Activated T-helper 1 cell treated with anti-CD3 and anti-CD28 coated beads, Interleukin-2, amount 50 U/mL, for 16 hours (primary cell): ENCODE measurements at places on chromosomes 7 and 10.

DNA sequence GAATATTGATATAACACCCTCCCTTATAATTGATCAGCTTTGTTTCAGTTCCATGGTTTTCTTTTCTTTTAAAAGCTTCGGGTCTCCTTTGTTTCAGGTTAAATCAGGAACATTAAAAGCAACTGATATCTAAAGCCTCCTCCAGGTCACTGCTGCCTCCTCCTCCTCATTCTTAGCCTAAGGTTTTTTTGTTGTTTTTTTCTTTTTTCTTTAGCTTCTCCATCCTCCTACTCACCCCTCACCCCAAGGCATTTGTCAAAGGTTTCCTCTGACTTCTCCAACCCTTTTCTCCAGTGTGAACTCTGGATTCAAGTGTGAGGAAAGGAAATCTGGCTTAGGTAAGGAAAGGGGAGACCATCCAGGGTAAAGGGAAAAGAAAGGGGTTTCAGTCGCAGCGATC lies 420.2 kb upstream of the NFE2L3 start:
- no peak for DNase-seq

DNA sequence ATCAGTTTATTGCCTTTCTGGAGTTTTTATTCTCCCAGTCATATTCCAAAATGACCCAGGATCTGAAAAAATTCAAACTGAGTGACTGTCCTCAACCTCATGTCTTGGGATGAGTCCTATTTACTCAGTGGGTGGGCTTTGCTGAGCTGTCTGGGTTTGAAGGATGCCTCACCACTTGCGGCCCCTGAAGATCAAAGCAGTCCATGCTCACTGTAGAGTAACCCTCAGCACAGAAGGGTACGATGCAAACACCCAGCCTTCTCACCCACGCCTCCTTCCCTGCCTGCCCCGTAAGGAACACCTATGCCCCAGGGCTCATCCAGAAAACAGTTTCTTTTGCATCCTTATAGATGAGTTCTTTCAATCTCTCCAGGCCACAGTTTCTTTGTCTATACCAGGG lies 42.2 kb upstream of the GRB10 start:
- DNase-seq, result no peak

DNA sequence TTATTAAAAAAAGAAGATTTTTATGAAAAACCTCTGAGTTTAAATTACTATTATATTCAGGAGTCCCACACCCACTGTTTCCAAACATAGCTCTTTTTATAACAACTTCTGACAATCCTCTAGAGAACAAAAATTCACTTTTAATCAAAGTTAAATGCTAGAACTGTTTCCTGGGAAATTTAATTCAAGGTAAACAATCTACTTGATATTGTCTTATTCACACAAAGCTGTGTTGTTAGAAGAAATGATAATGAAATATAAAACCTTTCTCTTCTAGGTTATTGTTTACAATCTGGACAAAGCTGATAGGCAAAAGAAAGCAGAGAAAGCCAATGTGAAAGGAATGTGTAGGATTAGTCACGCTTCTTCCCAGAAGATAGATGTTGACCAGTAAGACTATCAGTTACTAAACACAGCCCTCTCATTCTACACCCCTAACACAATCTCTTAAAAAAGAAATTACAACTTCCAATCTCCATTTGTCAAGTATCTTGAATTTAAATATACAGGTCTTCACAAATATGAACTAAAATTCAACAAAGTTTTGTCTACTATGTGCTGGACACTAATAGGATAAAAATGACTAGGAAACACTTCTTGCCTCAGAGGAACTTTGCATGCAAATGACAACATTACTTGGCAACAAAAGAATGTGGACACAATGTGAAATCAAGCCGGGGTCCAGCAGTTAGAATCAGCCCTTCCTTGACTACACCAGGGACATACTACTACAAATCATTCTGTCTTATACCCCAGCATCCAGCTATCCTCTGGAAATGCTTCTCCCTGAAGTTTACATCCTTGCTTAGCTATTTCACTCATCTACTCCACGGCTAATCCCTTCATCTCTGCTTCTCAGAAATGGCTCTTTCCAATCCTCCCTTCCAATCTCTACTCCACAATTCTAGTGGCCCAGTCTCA lies 123.7 kb downstream of the IMMP2L start:
- no peak for DNase-seq

GRCh38 chr10:94046098-94046497 lies 52.4 kb downstream of the PLCE1 start:
- no peak for DNase-seq

GRCh38 chr10:112536663-112537062 lies 89.6 kb downstream of the VTI1A start:
- DNase-seq, result no peak

DNA sequence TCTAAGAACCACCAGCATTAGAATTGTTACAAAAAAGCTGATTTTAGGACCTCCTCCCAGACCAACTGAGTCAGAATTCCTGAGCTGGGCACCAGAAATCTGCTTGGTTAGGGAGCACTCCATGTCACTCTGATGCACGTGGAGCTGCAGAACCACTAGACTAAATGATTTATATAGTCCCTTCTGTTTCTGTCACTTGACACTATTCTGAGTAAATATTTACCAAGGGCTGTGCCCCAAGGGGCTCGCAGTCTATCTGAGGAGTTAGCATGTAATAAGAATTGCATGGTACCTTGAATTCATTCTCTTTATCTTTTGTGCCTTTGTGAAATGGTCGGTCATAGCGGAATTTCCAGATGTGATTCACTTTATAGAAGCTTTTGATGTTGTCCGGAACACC lies 196.0 kb upstream of the IMMP2L start:
- DNase-seq, result no peak

DNA sequence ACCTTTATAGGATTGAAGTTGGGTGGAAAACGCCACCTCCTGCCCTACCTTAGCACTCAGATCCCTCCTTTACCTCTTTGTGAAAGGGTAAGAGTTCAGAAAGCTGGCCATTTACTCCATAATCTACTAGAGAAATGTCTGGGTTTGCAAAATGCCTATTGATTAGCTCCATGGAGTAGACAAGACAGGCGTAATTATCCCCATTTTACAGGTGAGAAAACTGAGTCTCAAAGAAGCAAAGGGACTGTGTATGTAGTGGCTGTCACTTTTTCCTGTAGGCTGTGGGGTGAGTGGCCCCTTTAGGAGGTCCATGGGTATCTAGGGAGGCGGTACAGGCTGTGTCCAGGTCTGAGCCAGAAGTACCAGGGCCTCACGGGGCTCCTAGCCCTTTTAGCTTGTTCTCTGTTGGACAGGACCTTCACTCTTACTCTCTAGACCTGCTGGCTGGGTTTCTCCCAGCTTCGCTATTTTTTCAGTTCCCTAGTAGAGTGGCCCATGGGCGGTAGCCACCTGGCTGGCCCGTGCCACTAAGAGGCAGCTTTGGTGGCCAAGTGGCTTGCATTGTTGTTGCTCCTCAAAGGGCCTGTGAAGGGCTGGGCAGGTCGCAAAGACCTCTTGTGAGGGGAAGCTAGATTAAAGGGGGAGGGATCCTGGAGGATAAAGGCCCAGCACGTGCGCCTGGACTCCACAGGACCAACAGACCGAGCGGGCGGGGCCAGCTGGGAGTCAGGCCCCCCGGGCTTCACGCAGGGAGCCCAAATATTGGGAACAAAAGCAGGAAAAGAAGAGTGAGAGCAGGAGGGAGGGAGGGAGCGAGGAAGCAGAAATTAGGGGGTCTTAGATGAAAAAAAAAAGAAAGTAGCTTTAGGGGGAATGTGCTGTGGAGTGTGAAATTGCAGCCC lies 4.7 kb upstream of the PAX2 start:
- DNase-seq, result no peak

GRCh38 chr10:120145107-120145506 lies 252.6 kb downstream of the SEC23IP start:
- no peak for DNase-seq

GRCh38 chr10:78505657-78506056 lies 472.0 kb downstream of the RPS24 start:
- DNase-seq, result no peak

DNA sequence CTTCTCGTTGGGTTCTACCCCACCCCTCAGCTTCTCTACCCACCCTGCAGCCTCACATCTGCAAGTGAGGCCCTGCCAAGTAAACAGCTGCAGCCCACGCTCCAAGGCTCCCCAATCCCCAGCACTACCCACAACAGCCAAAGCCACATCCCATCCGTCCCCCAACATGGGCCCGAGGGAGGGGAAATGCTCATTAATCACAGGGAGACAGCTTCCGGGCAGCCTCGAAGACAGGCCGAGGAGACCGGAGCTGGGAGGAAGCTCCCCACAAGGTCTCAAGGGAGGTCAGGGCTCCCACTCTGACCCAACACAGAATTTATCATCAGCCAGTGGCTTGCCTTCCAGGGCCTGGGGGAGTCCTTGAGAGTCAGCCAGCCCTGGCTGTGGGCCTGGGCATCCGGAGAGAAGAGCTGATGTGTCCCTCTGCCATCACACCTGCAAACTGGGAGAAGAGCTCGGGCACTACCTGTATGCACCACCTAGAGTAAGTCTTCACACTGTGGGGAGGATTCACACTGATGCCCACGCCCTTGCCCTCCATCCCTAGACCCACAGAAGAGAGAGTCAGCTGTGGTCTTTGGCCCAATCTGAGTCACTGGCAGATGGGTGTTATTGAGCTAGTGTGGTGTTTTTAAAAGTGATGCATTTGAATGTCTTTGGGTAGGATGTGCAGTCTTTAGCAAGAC lies 115.5 kb upstream of the ZMIZ1 start:
- no peak for DNase-seq

- no peak for DNase-seq
Observed at GRCh38 chr7:4240042-4240441, 442.1 kb upstream of the FOXK1 start.

- DNase-seq, result no peak
Observed at GRCh38 chr10:84293574-84294016, 34.8 kb upstream of the CCSER2 start.

DNA sequence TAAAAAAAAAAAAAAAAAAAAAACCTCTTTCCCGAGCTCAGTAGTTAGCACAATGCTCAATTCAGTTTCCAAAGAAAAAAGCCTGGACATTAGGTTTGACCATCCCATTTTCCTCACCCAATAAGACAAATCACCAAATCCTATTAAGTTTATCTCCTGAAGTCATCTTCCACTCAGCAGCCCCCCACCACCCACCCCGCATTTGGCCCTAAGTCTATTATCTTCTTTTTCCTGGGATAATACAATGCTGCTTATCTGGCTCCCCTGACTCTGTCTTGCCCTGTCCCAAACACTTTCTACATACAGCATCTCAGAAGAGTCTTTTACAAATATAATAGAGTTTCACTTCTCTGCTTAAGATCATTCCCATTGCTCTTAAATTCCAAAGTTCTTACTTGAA lies 17.8 kb upstream of the LMOD2 start:
- no peak for DNase-seq

DNA sequence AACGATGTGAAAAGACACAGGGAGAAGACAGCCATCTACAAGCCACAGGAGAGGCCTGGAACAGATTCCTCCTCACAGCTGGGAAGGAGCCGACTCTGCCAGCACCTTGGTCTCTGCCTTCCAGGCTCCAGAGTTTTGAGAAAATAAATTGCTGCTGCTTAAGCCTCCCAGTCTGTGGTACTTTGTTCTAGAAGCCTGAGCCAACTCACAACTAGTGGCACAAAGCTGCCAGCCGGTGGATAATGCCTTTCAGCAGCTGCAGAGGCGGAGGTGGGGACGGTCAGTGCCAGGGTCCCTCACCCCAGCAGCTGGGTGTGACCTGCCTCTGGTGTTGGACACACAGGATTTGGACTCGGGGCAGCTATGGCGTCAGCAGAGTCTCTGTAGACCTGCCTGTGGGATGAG lies 255.4 kb upstream of the PITRM1 start:
- no peak for DNase-seq

DNA sequence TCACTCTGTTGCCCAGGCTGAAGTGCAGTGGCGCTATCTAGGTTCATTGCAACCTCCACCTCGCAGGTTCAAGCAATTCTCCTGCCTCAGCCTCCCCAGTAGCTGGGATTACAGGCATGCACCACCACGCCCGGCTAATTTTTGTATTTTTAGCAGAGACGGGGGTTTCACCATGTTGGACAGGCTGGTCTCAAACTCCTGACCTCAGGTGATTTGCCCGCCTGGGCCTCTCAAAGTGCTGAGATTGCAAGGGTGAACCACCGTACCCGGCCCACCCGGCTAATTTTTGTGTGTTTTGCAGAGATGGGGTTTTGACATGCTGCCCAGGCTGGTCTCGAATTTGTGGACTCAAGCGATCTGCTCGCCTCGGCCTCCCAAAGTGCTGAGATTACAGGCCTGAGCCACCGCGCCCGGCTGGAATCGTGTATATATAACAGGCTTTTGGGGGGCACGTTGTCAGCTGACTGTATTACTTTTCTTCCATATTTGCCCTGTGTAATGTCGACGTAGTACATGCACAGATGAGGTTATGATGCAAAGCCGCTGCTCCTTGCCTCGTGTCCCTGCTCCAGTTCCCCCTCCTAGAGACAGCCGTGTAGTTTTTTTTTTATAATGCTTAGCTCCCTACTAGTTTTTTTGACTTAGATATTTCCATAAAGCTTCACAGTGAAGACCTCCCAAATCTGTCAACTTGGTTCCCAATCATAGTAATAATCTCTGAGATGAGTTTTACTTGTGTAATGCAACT lies 883 bp upstream of the TRA2A start:
- DNase-seq, result no peak

DNA sequence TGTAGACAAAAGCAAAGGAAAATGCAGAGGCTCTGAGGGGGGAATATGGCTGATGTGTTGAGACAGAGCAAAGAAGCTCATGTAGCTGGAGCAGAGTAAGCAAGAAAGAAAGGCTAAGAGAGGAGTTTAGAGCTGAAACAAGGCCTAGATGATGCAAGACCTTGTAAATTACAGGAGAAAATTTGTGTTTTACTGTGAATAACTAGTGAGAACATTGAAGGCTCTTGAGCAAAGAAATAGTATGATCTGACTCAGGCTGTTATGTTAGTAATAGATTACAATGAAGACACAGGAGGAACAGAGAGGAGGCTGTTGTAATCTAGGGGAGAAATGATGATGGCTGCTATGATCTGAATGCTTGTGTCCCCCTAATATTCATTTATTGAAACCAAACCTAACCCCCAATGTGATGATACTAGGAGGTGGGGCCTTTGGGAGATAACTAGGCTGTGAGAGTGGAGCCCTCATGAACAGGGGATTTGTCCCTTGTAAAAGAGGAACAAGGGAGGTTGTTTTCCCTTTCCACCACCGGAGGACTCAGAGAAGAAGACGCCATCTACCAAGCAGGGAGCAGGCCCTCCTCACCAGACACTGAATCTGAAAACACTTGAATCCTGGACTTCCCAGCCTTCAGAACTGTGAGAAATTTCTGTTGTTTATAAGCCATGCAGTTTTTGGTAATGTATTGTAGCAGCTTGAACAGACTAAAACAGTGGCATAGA lies 394.9 kb downstream of the HTR7 start:
- DNase-seq, result no peak

DNA sequence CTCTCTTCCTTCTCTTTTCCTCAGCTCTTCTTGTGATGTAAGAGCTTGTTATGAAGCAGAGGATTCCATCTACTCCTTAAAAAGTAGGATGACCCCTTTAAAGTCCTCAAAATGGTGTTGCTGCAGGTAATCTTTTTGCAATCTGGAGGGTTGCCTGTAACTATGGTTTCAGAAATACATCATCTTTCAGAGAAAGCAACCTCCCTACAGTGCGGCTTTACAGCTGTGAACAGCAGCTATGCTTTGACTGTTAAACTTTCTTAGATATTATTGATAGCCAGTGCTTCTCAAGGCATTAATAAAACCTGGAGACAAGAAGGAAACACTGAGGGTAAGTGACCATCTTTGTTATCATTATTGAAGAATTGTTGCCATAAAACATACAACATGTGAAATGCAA lies 86.6 kb upstream of the MDFIC start:
- no peak for DNase-seq

GRCh38 chr10:53490553-53490952 lies 718.0 kb upstream of the MBL2 start:
- DNase-seq, result no peak

GRCh38 chr10:29533696-29534285 lies 101.0 kb downstream of the SVIL start:
- DNase-seq, result no peak
